Suprapubic skin (tissue), 4 donors: ENCODE measurements at places on chromosomes 5 and 9. TPM values are rescaled to one million over a fixed set of nuclear protein-coding genes. Genes with fewer than 3 reads are reported as not detected.

- no peaks in the 10 kb centered on the region for H3K4me1 ChIP-seq
- H3K4me3 ChIP-seq: no peak overlapping the region
- DNase-seq: no peak
- H3K27ac ChIP-seq: no peak overlapping the region
These were observed 73.5 kb downstream of the LNPEP start for GRCh38 chr5:97009212-97009898.

DNA sequence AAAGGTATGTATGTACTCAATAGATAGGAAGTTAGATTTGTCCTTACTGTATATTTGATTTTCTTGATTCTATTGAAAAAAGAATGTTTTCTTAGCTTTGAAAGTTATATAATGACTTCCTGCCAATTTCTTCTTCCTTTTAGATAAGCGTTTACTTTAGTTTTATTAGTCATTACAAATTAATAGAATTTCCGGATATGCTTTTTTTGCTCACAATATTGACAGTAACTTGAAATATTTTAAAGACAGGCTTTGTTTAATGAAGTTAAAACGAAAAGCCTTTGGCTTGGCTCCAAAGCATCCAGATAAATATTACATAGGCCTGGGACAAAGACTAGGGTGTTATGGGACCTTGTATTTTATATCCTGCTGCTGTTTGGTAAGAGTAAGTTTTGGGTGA lies 49.5 kb downstream of the CWC27 start:
- H3K4me1 ChIP-seq: no peaks in the 10 kb centered on the region
- no peak overlapping the region for H3K4me3 ChIP-seq
- peaks cover 6% of the 10 kb centered on the region for H3K36me3 ChIP-seq
- no peaks in the 10 kb centered on the region for H3K27me3 ChIP-seq

DNA sequence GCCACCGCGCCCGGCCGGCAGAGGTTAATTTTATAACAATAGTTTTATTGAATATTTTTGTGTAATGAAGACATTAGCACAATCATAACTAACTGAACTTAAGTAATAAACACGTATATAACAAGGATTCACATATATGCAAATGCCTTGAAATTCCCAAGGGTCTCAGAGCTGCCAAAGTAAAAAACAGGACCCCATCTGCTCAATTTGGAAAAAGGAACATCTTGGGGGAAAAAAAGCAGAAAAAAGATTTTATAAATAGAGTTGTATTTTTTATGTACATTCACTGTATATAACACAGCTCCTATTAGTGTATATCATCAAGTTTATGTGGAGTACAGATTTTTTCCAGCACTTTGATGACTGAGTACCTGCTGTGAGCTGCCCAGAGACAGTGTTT lies 366.7 kb downstream of the BRINP1 start:
- H3K4me3 ChIP-seq: no peak overlapping the region
- H3K27ac ChIP-seq: no peak overlapping the region
- no peaks in the 10 kb centered on the region for H3K36me3 ChIP-seq
- H3K27me3 ChIP-seq: no peaks in the 10 kb centered on the region
- no peak for DNase-seq
- H3K4me1 ChIP-seq: peaks cover 5% of the 10 kb centered on the region

DNA sequence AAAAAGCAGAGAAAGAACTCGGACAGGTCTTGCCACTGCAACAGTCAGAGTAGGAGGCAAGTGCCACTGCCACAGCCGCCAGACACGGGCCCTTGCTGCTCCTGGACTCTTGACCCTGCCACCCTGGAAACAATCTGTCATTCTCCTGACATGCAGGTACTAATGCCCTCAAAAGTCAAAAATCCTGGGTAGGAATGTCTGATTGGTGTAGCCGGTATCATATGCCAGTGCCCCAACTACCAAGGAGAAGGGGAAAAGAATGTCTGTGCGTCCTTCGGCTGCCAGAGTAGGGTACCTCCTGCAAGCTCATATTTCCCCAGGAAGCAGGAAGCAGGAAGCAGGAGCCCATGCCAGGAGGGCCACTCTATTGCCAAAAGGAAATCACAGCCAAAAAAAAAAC lies 30.5 kb upstream of the F2RL1 start:
- H3K4me1 ChIP-seq: peaks cover 24% of the 10 kb centered on the region
- DNase-seq: no peak
- no peak overlapping the region for H3K4me3 ChIP-seq
- no peak overlapping the region for H3K27ac ChIP-seq
- no peaks in the 10 kb centered on the region for H3K27me3 ChIP-seq

CA9 gene
- 2.8 TPM for total RNA-seq
